NCI-H524 treated with DMSO at 0.1 percent for 48 hours (cell line): ENCODE measurements at places on chromosomes 2 and 18.

GRCh38 chr18:46110406-46110805 is 6.2 kb downstream of the HAUS1 start:
- DNase-seq, result no peak

DNA sequence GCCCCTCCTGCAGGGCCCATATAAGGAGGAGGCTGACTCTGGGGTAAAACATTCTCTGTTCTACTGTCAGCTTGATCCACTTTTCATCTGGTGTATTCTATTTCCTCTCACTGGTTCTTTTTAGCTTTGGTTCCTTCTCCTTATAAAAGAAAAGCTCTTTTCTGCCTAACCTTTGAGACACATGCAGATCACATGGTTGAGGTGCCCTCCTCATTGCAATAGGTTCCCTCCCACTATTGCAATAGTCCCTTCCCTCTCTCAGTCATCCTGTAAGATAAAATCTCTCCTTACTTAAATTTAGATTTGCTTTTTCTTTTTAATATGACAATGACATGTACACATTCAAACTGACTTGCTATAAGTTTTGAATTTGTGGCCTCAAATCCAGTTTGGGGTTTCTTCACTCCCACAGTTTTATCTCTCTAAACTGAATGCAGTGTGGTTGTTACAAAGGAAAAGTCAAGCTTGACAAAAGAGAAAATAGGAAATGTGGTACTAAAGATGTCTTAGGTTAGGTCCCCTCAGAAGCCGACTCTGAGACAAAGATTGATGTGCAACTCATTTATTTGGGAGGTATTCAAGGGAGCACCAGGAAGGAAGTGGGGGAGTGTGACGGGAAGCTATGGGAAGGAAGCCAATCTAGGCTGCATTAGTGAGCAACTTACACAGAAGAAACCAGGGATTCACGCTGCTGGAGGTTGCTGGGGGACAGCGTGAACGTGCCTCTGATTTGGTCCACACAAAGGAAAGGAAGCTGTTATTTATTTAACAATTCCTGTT is 127.6 kb upstream of the LINC00305 start:
- no peak for DNase-seq

DNA sequence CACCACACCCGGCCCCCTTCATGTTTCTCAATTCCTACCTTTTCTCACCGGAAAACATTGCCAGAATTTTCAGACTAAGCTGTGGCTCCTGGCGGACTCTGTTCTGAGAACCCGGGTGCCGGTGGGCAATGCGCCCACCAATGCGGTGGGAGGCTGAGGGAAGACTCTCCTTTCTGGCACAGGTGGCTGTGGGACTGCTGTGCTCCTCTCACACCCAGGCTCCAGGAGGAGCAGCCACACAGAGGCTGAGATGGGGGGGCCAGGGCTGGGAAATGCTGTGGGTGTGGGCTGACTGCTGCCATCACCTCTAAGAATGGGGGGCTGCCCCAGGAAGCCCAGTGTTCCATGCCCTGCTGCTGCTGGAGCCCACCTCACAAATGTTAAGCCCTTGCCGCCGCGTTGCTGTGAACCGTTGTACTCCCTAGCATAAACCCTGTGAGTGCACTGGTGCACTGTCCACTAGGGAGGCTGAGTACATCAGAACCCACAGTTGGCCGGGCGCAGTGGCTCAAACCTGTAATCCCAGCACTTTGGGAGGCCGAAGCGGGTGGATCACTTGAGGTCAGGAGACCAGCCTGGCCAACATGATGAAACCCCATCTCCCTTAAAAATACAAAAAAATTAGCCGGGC is 152.6 kb downstream of the LDLRAD4 start:
- no peak for DNase-seq

DNA sequence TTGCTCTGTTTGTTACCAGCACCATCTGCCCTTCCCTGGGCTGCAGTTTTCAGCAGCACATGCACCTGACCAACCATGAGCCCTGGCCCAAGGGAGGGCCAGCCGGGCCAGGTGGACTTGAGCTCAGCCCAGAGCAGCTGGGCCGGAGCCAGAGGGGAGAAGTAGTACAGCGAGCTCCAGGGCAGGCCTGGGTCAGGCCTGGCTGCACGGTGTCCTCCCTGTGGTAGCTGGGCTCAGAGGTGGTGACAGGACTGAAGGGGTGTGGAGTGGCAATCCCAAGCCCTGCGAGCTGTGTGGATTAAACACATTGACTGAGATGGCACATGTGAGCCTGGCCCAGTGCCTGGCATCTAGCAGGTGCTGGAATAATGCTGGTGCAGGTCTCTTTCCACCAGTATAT is 222.2 kb downstream of the GLI2 start:
- no peak for DNase-seq

DNA sequence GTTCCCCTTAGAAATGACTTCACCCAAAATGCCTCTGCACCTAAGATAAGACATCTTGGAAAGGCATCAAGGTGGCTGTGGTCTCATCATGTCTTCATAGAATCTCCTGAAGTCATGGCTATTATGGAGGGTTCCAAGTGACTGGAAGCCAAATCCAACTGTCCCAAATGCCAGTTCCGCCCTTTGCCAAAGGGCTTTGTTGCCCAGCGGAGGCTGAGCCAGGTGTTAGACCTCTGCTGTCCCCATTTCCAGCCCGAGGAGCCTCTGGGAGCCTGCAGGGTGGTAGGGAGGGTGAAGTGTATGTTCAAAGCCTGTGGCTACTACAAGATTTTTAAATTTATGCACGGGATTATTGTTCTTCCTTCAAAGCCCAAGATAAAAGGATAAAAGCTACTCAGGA is 25.7 kb downstream of the RHOB start:
- no peak for DNase-seq
